ENCODE measurements at places on chromosomes 1 and 21.

DNA sequence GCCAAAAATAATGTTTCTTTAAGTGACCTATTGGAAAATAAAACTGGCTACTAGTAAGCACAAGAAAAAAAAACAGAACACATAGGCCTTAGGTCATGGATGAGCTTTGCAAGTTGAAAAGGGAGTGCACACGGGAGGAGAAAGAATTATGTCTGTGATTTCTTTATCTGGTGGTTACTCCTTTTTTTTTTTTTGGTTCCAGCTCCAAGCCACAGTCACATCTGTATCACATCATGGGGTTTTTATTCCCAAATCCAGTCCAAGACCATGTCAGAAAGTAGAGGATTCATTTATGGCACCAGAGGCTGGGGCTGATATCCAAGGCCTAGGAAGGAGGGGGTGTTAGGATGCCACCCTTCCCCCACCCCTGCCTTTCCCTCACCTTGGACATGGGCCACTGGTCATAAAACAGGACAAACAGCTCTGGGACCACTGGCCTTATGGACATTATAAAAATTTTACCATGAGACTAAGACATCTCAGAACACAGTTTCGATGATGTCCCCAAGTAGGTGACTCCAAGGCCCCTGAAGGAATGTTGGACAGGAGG lies 10.3 kb upstream of the HEYL start:
- no peak for DNase-seq

DNA sequence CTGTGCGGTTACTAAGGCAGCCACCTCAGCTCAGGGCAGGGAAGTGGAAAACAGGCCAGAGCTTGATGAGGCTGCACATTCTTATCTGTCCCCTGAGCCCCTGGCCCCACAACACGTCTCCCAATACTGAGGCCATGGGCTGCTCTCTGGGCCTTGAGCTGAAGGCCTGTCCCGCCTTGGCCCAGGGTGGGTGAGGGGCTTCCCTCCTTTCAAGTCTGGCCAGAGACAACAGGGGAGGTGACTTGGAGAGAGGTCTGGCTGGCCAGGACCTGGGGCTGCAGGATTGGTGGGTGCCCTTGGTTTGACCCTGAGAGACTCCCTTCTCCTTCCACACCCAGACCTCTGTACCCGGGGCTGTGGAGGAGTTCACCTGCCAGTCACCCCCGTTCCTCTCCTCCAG lies 563.8 kb downstream of the PTPRU start:
- no peak for DNase-seq

DNA sequence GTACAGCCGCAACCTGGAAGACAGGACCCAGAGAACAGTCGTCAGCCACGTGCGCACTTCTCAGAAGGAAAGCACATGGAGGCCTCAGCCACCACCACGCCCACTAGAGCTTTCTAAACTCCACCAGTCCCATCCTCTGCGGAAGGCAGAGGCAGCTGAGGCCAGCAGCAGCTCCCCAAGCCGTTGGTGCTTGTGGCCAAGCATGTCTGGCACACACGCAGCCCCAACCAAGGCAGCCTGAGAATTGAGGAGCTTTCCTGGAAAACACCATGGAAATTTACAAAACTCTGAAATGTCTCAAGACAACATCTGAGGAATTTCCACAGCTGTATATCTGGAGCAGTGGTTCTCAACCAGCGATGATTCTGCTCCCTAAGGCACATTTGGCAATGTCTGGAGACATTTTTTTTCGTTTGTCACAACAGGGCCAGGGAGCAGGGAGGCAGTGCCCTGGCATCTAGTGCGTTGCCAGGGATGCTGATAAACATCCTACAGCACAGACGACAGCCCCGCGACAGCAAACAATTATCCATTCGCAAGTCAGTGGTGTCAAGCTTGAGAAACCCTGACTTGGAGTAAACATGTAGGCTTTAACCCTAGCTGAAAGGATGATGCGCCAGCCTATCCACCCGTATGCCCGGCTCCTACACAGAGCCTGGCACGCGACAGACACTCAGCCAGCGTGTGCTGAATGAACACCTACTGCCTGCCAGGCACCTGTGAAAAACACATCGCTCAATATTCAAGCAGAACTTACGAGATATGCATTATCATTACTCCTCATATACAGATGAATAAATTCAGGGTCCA lies 24.7 kb downstream of the NPHP4 start:
- no peak for DNase-seq

- no peak for DNase-seq
Observed at GRCh38 chr1:230176871-230177411, 109.9 kb downstream of the GALNT2 start.

GRCh38 chr1:221234791-221235190 lies 355.5 kb downstream of the HLX start:
- no peak for DNase-seq

DNA sequence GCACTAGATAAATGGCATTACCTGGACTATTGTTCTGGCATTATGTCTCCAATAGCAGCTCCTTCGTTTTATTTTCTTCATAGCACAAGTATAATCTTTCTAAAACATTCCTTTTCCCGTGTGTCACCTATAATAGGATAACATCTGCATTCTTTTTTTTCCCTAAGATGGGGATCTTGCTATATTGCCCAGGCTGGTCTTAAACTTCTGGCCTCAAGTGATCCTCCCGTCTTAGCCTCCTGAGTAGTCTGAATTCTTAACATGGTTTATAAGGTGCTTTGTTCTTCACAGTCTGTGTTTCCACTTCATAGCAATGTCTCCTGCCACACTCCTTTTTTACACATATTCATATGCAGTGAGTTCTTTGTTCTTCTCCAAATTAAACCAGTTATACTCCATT lies 8.6 kb upstream of the MOV10 start:
- DNase-seq: no peak

DNA sequence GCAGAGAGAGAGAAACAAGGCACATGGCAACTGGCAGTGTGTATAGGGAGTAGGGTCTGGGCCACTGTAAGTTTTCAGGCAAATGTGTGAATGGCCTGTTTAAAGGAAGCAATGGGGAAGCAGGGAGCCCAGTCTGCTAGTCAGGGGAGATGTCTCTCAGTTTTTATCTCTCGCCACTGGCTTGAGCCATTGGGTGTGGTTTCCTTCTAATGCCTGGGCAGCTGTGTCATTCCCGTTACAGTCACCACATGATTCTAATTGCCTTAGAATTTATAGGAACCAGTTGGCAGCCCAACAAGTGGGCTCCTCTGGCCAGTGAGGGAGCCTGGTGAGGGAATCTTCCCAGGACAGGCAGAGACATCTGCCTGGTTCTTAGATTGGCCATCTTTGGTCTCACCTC lies 182.4 kb downstream of the DISC1 start:
- no peak for DNase-seq

DNA sequence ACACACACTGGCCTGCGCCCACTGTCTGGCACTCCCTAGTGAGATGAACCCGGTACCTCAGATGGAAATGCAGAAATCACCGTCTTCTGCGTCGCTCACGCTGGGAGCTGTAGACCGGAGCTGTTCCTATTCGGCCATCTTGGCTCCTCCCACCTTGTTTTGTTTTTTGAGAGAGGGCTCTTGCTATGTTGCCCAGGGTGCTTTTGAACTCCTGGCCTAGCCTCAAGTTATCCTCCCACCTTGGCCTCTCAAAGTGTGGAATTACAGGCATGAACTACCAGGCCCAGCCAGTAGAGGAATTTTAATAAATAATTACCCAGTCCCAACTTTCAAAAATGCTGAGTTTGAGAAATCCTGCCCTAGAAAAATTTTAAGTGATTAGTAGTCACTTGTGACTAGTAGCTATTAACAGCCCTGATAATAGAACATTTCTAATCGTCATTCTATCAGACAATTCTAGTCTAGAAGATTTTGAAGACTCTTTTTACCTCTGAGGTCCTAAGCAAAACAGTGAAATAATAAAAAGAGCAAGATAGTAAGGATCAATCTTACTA lies 30.9 kb upstream of the SLC35D1 start:
- no peak for DNase-seq

GRCh38 chr21:45132841-45133573 lies 58.6 kb downstream of the ADARB1 start:
- no peak for DNase-seq

- DNase-seq: no peak
Observed at GRCh38 chr1:8357329-8358101, 39.6 kb downstream of the SLC45A1 start.

DNA sequence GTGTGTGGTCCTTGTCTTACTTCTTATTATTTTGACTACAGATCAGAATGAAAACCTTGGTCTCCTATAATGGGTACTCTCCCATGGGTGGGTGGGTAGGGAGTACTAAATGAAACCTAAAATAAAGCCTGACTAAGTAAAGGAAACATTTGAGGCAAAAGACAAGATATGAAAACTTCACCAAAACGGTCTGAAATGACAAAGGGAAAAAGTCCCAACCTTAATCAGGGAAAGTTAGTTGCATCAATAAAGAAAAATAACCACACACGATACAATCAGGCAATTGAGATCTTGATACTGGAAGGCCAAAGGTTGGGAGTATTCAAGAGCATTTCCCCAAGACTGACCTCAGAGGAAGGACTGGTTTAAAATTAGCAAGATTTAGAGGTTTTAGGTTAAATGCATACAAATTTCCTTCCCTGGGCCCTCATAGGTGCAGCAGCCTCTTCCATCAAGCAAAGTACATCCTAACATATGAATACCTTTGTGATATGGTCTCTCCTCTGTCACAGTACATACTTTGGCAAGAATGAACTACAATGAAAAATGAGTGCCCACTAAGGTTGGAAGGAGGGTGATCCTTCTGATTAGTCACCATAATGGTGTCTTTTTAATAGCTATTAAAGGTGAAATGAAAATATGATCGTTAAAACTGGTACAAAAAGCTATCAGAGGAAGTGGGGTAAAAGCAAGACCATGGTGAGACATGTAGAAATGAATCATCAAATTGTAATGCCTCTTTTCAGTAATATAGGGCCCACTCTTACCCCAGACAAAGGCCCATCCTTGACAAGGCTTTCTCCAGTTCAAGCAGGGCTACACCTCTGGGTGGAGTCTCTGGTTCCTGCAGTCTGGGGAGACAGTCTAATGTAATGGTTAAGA lies 15.3 kb upstream of the TNFSF4 start:
- no peak for DNase-seq

DNA sequence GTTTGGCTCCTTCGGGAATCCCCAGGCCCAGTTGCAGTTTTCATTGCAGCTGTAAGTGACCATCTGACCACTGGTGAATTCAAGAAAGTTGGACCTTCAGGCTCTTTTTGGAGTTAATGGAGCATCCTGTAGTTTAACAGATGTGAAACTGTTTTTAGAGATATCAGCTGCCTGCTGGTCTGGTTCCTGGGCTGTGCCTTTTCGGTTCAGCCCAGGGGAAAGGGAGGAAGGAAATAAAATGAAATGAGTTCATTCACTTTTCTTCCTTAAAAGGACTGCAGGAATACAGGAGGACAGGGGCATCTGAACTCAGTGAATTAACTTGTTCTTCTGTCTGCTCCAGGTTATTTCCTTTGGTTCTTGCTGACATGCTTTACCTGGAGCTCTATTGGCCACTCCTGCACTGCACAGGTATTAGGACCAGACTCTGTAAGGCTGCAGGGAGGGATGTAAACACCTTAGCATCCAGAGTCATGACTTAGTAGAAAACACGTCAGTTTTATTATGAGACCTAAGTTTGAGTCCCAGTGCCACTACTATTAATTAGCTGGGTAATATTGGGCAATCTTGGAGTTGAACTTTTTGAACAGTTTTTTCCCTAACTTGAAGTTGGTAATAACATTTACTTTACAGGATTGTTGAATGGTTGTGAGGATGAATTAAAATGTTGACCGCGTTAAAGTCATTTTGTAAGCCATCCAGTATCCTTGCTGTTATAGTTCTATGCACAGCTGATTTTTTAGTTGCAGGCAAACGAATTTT lies 83.6 kb downstream of the LRRC8D start:
- DNase-seq: no peak

DNA sequence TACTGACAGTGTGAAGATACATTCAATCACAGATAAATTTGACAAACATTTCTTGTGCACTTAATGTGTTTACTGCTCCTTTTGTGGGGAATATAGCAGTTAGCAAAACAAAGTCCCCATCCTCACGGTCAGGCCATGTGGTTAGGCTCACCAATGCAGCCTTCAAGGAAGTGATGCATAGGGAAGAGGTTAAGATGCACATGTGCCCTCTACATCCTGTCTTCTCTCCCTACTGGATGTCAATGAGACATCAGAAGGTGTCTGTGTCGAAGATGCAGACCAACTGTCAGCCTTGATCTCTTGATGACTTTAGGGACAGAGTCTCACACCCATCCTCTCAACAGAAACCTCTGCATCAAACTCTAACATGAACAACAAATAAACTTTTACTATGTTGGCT lies 78.7 kb downstream of the FH start:
- DNase-seq: no peak

DNA sequence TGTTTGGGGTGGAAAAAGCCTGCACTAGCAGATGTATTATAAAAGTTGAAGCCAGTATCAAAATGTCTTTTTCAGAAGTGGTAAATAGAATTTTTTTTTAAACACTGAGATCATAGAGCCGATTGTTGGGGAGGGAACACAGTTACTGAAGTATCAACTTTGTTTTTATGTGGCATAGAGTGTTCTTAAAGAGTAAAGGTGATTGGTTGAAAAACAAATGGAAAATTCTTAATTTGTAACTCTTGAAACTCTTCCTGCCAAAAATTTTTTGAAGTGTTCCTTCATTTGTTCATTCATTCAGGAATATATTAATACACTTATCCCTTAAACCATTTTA lies 83.3 kb downstream of the DISP1 start:
- no peak for DNase-seq

- DNase-seq: no peak
Observed at GRCh38 chr1:96510911-96511310, 210.7 kb upstream of the PTBP2 start.

DNA sequence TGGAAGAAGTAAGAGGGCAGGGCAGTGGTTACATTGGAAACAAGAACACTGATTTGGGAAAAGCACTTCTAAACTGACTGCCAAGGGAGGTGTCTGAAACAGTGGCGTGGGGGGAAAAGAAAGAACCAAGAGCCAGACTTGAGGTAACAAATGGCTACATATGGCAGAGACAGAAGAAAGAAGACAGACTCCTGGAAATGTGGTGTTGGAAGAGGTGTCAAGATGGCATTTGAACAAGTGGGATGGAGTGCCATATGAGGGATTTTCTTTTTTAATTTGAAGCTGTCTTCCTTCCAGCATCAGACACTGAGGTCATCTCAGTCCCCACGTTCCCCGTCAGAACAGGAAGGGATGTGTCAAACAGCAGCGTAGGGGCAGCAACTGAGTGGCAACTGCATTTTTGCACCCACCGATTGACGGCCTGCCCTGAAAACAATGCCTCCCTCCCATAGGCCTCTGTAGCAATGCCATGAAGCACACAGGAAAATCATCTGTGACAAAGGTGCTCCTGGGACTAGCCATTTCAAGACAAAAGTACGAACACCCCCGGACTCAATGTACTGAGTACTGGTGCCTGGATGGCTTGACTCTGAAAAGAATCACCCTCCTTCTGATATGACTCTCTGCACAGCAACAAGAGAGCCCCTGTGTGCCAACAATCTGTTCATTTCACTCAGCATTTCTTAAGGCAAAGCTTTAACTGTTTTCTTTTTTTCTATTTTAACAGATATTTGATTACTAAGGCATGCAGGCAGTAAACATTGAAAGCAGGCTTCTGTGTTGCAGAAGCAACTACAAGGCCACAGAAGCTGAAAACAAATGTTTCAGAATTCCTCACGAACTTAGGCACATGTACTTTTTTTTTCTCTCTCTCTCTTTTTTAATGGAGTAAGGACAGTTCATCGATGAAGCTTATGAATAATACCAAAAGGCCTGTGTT lies 37.0 kb downstream of the LPAR3 start:
- DNase-seq: no peak

GRCh38 chr1:98103617-98104285 lies 182.9 kb upstream of the DPYD start:
- no peak for DNase-seq

- no peak for DNase-seq
Observed at GRCh38 chr1:160342526-160342925, 524 bp downstream of the COPA start.
